ENCODE measurements at places on chromosomes 6 and 20.

DNA sequence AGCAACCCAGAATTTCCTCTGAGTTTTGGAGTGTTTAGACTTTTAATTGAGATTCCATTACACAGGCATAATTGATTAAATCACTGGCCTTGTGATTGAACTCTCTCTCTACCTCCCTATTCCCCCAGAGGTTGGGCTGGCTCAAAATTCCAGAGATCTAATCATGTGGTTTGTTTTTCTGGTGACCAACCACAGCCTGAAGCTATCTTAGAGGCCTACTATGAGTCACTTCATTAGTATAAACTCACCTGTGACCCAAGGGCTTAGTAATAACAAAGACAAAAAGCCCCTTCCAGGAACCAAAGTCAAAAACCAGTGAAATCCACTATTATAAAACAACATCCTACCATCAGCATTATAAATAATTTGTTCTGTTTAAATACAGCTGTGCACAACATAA is 992.5 kb upstream of the CITED2 start:
- DNase-seq: no peak

DNA sequence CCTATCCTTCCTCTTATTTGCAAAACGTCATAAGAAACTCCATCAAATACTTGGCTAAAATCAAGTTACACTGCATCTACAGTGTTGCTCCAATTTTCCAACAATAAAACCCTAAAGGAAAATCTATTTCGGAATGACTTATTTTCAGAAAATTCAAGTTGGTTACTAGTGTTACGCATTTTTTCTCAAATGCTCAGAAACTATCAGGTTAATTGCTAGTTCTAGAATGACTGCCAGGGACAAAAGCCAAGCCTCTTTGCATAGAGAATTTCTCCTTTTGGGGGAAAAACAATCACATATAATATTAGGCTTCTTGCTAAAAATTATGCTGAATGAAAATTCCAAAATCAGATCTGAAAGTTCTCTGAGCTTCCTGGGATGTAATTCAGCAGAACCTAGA is 210.2 kb downstream of the BTBD9 start:
- DNase-seq: no peak

DNA sequence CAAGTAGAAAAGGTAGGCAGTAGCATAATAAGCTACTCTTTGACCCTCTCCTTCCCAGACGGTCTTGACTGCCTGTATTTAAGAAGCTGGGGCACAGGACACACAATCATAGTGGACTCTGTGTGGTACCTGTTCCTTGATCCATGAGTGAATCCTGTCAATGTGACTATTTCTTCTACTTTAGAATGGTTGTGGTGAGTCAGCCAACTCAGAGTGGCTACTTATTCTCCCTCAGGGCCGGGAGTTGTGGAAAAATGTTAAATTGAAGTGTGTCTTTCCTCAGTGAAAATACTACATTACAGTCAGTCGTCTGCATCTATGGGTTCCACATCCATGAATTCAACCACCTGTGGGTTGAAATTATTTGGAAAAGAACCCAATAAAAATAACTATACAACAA is 30.8 kb upstream of the PREP start:
- no peak for DNase-seq

- DNase-seq: no peak
Measured at GRCh38 chr20:59718751-59719150, 114.4 kb downstream of the PHACTR3 start.

DNA sequence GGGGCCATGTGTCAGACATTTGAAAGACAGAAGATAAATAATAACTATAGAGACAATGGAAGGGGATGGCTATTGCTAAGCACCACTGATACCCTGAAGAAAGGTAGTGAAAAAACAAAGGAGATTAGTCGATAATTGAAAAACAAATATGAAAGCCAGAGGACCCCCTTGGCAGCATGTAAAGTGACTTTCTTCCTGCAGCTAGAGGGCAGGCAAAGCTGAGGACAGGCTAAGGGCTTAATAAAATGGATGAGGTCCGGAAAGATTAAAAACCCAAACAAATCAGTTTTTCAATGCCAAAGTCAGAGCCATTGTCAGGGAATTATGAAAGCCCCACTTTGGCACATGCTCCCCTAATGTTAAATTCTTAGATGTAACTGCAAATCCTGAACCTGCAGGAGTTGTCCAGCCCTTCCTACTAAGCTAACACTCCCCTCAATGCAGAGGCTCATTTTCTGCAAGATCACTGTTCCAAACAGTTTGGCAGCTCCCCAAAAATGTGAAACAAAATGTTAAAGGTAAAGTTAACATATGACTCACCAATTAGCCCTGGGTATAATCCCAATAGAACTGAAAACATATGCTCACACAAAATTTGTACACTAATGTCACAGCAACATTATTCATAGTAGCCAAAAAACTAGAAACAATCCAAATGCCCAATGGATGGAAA is 1177.9 kb downstream of the GRIK2 start:
- no peak for DNase-seq

DNA sequence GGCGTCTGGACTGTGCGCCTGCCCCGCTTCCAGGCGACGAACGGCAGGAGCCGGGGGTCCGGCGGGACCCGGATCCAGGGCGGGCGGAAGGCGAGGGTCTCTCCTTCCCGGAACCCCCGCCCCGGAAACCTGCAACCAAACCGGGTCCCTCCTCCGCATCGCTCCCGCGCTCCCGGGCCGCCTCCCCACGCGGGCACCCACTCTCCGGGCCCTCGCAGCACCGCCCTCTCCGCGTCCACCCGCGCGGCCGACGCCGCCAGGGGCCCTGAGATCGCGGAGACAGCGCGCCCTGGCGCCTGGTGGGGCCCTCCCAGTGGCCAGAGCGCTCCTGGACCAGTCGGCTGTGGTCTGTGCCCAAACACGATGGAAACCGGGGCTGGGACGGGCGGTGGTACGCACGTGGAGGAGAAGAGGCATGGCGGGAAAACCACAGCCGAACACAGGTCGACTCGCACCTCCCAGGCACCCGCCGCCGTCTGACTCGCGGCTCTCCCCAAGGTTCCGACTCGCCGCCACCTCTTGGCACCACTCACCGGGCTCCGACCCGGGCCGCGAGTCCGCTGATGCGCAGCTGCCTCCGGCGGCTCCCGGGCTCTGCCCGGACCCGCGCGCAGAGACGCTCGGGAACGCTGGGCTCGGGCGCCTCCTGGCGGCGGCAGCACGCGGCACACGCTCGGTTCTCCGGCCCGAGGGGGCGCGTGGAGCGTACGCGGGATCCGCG is 7.9 kb downstream of the NKX2-2 start:
- peak; percentile 52 for DNase-seq

DNA sequence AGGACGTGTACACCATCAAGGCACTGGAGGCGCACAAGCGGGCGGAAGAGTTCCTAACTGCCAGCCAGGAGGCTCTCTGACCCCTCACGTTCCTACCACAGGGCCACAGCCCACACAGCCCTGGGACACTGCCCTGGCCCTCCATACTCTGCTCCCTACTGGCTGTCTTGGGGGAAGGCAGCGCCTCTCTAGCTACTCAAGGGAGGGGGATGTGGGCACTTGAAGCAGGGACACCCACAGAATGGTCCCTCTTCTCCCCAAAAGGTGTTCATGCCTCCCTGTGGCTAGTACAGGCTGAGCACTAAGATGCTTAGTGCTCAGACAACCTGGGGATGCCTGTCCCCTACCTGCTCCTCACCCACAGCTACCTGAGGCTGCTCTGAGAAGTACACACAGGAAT is 2.5 kb downstream of the MEA1 start:
- no peak for DNase-seq

GRCh38 chr20:7722564-7722963 is 217.7 kb downstream of the HAO1 start:
- DNase-seq: no peak

- no peak for DNase-seq
Measured at GRCh38 chr20:20802328-20802727, 89.9 kb upstream of the RALGAPA2 start.

GRCh38 chr6:121393731-121394505 is 41.5 kb upstream of the GJA1 start:
- DNase-seq: no peak

GRCh38 chr6:35213824-35214756 is at the start of gene SCUBE3:
SCUBE3 (plus strand) TSS chr6:35213956; CDS start chr6:35214419, 463 bp downstream.
- no peak for DNase-seq

- DNase-seq: peak; percentile 66
Measured at GRCh38 chr6:18264219-18264922, at the start of gene DEK. DEK (minus strand) TSS chr6:18264530; CDS start chr6:18263987, 543 bp downstream.

GRCh38 chr6:134346932-134347545 is 29.1 kb upstream of the SGK1 start:
- DNase-seq: no peak

- no peak for DNase-seq
Measured at GRCh38 chr6:14023855-14024254, 93.7 kb upstream of the CD83 start.

DNA sequence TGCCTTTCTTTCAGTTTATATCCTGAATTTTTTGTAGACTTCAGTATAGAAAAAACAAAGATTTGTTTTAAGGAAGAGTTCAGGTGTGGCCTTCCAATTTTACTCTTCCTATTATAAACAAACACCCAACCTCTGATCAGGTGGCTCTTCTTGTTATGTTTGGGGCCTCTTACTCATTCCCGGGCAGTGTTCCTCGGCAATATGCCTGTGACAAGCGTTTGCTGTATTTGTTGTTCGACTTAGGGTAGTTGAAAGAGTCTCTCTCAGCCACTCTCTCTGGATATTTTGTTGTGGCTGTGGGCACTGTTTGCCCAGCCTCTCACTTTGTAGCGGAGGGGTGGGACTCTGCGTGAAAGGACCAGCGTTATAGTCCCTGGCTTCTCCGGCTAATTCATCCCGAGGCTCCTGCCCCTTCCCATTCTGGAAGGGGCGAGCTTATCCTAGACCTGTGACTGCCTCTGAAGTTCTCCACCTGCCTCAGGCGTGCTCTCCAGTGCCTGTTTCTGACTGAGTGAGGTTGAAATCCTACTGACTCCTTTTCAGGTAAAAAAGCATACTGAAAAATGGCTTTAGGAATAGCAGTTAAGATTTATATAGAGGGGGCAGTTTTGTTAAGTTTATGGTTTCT is 97.4 kb downstream of the PLCB4 start:
- DNase-seq: no peak

DNA sequence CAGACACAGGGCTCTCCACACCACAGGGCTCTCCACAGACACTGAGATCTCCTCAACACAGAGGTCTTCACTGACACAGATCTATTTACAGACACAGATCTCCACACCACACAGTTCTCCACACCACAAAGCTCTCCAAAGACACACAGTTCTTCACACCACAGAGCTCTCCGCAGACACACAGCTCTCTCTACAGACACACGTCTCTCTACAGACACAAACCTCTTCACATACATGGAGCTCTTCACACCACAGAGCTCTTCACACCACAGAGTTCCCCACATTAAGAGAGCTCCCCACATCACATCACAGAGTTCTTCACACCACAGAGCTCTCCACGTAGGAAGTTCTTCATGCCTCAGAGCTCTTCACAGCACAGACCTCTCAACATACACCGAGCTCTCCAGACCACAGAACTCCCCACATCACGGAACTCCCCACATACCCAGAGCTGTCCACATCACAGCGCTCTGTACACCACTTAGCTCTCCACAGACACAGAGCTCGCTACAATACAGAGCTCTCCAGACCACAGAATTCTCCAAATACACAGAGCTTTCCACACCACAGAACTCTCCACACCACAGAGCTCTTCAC is 53.9 kb downstream of the ERMARD start:
- no peak for DNase-seq

- no peak for DNase-seq
Measured at GRCh38 chr6:39634646-39635341, 90.4 kb downstream of the KIF6 start.

GRCh38 chr6:42848700-42849099 is 30.7 kb upstream of the RPL7L1 start:
- DNase-seq: no peak

GRCh38 chr6:117272032-117272866 is 6.9 kb downstream of the VGLL2 start:
- no peak for DNase-seq

DNA sequence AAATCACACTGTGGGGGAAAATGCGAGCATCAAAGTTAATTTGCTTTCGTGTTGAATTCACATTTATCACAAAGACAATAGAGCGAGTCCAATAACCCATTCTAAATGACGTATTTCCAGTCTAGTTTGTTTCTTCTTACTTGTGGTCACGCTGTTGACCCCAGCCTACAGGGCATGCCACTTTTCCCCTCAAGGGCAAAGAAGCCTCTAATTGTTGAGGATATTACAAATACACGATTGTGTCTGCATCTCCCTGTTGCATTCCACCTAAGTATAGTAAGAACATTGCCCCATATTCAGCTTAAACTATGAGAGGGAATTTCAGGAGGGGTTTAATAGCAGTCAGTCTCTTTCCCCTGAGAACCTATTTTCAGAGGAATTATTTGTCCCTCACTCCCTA is 37.4 kb upstream of the DSP start:
- DNase-seq: no peak

- no peak for DNase-seq
Measured at GRCh38 chr6:43113431-43114260, 37.5 kb downstream of the PTK7 start.

DNA sequence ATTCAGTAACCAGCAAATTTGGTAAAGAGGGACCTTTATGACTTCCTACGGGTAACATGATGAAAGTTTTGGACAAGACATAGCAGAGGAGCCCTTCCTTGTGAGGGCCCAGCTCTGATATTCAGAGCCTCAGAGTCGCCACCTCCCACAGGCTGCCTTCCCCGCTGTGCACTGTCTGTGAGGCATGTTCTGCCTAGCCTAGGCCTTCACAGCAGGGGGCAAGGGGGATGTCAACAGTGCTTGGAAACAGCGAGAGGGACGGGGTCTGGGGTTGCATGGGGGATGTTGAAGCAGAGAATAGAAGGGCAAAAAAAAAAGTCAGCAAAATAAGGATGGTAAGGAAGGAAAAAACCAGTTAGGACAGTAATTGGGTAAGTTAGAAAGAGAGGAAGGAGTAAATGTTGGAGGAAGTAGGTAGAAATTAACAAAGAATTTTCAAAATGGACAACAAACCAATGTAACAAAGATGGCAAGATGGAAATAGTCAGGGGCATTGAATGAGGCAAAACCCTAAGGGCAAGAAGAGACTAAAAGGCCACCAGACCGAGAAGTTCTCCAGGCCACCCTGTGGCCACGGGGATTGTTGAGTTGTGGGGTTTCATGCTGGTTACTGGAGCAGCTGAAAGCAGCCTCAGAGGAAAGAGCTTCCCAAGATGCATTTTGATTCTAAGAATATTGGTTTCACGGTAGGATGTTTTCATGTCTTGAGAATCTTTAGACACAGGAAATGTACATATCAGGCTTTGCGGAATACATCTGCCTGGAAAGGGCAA is 139.8 kb downstream of the LY86 start:
- DNase-seq: no peak

GRCh38 chr6:28863604-28864325 is 60.0 kb downstream of the TRIM27 start:
- DNase-seq: peak; percentile 91
